ENCODE measurements at places on chromosomes 4 and X. TPM values are rescaled to one million over a fixed set of nuclear protein-coding genes. Genes with fewer than 3 reads are reported as not detected.
A peak's percentile ranks its signal among the peaks of the same experiment; 100 is the strongest.

Gene TEX13C
- total RNA-seq: not detected

GRCh38 chr4:149914119-149915115, 98.8 kb upstream of the IQCM start:
- H3K4me3 ChIP-seq: no peak overlapping the region
- H3K27ac ChIP-seq: no peak overlapping the region
- H3K36me3 ChIP-seq: no peaks in the 10 kb centered on the region
- peak; percentile 22 for DNase-seq
- no peaks in the 10 kb centered on the region for H3K27me3 ChIP-seq

GRCh38 chrX:93874554-93874953, 200.5 kb downstream of the FAM133A start:
- no peaks in the 10 kb centered on the region for H3K27me3 ChIP-seq
- peaks cover 6% of the 10 kb centered on the region for H3K36me3 ChIP-seq
- peaks cover 5% of the 10 kb centered on the region for H3K4me1 ChIP-seq
- no peak overlapping the region for H3K27ac ChIP-seq

Gene PRKG2
- total RNA-seq: 3.3 TPM

DNA sequence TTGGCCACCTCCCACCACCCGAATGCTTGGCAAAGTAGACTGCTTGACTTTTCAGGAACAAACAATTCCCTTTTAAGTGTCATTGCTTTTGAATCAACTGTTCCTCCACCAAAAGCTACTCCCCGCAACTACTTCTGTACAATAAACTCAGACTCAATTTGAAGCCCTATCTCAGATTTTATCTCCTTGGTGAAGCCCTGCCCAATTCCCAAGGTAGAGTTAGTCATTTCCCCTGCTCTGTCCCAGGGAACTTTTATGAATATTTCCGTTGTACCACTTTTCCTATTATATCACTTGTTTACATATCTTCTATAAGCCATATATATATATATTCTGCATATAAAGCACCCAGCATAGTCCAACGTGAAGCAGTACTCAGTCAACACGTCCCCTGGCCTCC, 102.8 kb downstream of the C4orf51 start:
- peaks cover 33% of the 10 kb centered on the region for H3K36me3 ChIP-seq
- no peak overlapping the region for H3K27ac ChIP-seq
- no peak for DNase-seq
- no peak overlapping the region for H3K4me3 ChIP-seq

GRCh38 chr4:187362937-187363857, 632.4 kb upstream of the ZFP42 start:
- DNase-seq: no peak
- H3K27ac ChIP-seq: no peak overlapping the region
- peaks cover 30% of the 10 kb centered on the region for H3K4me1 ChIP-seq
- peaks cover 2% of the 10 kb centered on the region for H3K36me3 ChIP-seq
- H3K4me3 ChIP-seq: no peak overlapping the region

- H3K4me3 ChIP-seq: no peak overlapping the region
- DNase-seq: no peak
- no peaks in the 10 kb centered on the region for H3K4me1 ChIP-seq
- H3K27ac ChIP-seq: no peak overlapping the region
Measured at GRCh38 chr4:121771869-121772268, 6.9 kb upstream of the SMIM43 start.

DNA sequence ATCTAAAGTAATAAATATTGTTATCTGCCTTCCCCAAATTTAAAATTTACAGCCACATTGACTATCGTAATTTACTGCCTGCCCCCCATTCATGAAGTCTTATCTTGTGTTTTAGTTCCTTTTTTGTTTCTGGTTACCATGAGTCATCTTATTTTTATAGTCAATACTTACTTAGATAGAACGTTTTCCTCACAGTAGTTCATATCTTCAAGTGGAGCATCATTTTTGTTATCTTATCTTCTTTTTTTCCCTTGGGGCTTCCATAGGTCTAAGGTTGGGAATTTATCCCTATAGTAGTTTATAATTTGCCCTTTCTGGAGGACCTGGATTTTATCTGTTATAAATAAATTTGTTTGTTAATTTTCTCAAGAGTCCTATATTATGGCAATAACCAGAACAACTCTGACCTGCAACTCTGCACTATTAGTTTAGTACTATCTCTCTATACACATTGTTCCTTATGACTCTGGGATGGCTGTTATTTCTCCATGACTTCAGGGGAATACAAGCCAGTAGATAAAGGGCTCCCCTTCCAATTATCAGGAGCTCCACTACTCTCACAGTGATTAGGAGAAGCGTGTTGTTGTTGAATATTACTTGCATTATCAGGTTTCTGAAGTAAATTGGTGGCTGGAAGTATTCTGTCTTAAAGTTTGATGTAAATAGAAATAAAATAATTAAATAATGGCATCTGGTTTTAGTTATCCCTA, 330.6 kb downstream of the GALNTL6 start:
- H3K27ac ChIP-seq: no peak overlapping the region
- DNase-seq: no peak
- H3K36me3 ChIP-seq: no peaks in the 10 kb centered on the region
- no peaks in the 10 kb centered on the region for H3K27me3 ChIP-seq

DNA sequence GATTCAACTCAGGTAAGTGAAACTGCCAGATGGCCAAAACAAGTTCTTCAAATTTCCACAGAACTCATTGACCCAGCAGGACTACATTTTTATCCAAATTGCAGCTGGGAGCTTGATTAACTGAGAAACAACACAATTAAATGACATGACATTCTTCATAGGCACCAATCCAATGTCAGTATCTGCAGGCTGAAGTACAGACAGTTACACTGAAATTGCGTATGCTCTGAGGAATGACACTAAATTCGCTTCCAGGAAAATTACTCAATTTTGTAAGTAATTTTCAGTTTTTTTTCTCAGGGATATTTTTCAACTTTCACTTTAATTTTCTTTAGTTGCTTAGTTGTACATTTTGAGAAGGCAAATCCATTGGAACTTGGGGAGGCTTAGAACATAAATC, 4.5 kb downstream of the C1GALT1C1 start:
- no peak overlapping the region for H3K27ac ChIP-seq
- H3K4me1 ChIP-seq: peaks cover 3% of the 10 kb centered on the region
- DNase-seq: no peak
- no peak overlapping the region for H3K4me3 ChIP-seq
- H3K36me3 ChIP-seq: no peaks in the 10 kb centered on the region

DNA sequence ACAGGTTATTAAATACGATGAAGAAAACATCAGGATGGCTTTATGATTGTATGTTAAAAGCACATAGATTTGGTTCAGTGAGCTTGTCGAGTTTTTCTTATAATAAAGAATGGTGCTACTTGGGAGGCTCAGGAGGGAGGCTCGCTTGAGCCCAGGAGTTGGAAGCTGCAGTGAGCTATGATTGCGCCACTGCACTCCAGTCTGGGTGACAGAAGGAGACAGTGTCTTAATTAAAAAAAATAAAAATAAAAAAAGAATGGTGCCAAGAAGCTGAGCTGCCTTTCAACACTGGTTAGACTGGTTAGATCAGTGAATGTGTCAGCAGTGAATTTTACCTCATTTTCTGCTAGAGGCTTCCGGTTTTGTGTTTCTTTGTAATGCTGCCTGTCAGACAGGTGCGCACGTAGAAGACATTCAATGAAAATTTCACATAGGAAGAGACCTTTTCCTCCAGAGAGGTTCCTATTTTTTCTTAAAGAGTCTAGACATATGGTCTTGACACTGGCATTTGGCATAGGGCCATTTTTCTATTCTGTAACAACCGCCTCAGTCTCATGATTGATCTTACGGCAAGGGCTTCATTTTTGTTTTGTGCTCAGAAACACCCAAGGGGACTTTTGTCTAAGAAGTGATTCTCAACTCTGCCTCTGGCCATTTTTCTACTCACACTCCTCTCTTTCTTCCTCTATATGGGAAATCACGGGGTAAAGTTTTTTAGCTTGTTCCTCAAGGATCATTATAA, 15.0 kb upstream of the ARSF start:
- no peak for DNase-seq
- peaks cover 6% of the 10 kb centered on the region for H3K4me1 ChIP-seq
- no peak overlapping the region for H3K4me3 ChIP-seq

DNA sequence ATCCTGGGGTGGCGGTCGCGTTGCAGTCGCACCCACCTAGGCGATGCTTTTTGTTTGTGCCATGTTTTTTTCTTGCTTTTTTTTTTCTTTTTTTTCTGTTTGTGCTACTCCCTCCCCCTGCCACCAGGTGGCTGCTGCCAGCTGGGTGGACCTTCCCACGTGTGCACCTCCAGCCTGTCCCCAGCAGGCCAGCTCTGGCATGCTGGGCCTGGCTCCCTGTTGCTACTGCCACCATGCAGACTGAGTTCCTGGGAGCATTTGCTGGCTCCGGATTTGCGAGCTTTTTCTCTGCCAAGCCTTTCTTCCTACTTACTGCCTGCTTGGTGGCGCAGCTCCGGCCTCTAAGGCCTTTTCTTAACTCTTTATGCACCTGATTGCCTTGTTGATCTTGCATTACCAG, 161.2 kb upstream of the WDFY3 start:
- no peak overlapping the region for H3K4me3 ChIP-seq
- no peak for DNase-seq
- no peak overlapping the region for H3K27ac ChIP-seq

Gene FMR1NB
- total RNA-seq: not detected

- peaks cover 52% of the 10 kb centered on the region for H3K27me3 ChIP-seq
- DNase-seq: no peak
- peak overlapping the region; percentile 82 for H3K4me3 ChIP-seq
- no peaks in the 10 kb centered on the region for H3K36me3 ChIP-seq
Measured at GRCh38 chr4:11429699-11430045, 978 bp upstream of the HS3ST1 start.

Gene TMEM192
- total RNA-seq: 10.5 TPM

Gene HS3ST1
- 3.4 TPM for total RNA-seq

Gene FOXP3
- 0.33 TPM for total RNA-seq

DNA sequence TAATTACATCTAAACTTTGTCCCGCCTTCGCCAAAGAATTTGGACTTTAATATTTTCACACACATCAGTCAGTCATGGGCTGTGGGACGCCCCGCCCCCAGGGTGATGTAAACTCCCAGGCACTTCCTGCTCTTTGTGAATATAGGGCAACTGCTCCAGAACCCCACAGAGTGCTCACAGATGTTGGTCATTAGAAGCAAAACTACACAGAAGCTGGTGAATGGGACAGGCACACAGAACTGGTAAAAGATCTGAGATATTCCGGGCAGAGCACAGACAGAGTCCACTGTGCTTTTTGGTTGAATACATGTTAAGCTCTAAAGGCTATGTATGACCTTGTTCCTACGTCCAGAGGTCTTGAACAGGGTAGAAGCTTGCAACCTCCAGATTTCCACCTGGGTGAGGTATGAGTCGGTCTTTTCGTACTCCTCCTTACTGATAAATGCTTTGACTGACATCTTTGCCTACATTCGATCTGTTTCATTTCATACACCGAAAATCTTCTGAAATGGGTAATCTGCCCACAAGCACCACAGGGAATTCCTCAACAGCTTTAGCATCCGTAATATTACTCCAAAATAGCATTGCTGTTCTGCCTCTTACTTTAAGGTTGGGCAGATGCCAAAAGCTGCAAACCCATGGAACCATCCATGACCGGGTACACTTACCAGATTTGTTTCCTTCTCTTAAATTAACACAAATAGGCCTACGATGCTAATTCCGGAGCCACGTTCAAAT, 144.6 kb downstream of the AMELX start:
- no peaks in the 10 kb centered on the region for H3K4me1 ChIP-seq
- H3K36me3 ChIP-seq: no peaks in the 10 kb centered on the region
- no peak overlapping the region for H3K27ac ChIP-seq
- no peak overlapping the region for H3K4me3 ChIP-seq
- no peaks in the 10 kb centered on the region for H3K27me3 ChIP-seq
- no peak for DNase-seq

- H3K27ac ChIP-seq: no peak overlapping the region
- H3K27me3 ChIP-seq: no peaks in the 10 kb centered on the region
- no peak for DNase-seq
- H3K36me3 ChIP-seq: no peaks in the 10 kb centered on the region
- H3K4me1 ChIP-seq: no peaks in the 10 kb centered on the region
- H3K4me3 ChIP-seq: no peak overlapping the region
Measured at GRCh38 chrX:76971393-76972376, 475.5 kb upstream of the FGF16 start.

DNA sequence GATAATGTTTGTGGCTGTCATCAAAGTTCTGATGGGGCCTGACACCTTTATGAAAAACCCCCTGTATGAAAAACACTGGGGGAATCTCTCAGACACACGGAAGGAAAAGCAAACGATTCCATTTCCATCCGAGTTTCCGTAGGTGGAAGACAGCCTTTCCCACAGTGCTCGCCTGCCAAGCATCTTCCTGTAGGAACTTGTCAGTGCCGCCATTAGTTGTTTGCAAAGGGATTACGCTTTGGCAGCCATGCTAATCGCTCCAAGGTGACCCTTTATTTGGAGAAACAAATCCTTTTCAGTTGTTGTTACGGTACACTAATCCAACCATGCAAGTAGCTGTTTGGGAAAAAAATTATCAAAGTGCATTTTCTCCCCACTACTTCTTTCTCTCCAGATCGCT, 44.4 kb upstream of the STOX2 start:
- H3K4me1 ChIP-seq: peaks cover 4% of the 10 kb centered on the region
- no peak for DNase-seq
- H3K27me3 ChIP-seq: peaks cover 11% of the 10 kb centered on the region
- H3K36me3 ChIP-seq: peaks cover 7% of the 10 kb centered on the region
- no peak overlapping the region for H3K27ac ChIP-seq

GRCh38 chr4:75916091-75916661, 13.9 kb upstream of the PPEF2 start:
- DNase-seq: no peak
- H3K4me3 ChIP-seq: no peak overlapping the region
- peak overlapping the region; percentile 93 for H3K27ac ChIP-seq

DNA sequence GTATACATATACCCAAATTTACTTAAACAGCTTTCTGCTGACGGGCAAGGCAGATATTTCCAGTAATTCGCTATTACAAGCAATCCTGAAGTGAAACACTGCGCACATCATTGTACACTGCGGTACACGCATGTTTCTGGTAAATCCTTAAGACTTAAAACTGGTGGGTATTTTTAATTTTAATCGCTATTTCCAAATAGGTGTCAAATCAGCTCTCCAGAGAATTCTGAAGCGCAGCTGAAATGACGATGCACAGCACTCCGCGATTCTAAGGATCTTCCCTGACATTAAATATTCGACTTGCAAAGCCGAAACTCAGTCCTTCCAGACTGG, 361 bp downstream of the TMEM128 start:
- peak overlapping the region; percentile 99 for H3K27ac ChIP-seq
- peaks cover 3% of the 10 kb centered on the region for H3K27me3 ChIP-seq
- no peak for DNase-seq
- peaks cover 9% of the 10 kb centered on the region for H3K36me3 ChIP-seq

- no peak overlapping the region for H3K4me3 ChIP-seq
- H3K27ac ChIP-seq: no peak overlapping the region
- H3K4me1 ChIP-seq: peaks cover 5% of the 10 kb centered on the region
- no peaks in the 10 kb centered on the region for H3K36me3 ChIP-seq
- no peak for DNase-seq
- H3K27me3 ChIP-seq: no peaks in the 10 kb centered on the region
Measured at GRCh38 chrX:131264665-131265064, 24.4 kb downstream of the IGSF1 start.

Gene PNMA6F
- not detected for total RNA-seq

DNA sequence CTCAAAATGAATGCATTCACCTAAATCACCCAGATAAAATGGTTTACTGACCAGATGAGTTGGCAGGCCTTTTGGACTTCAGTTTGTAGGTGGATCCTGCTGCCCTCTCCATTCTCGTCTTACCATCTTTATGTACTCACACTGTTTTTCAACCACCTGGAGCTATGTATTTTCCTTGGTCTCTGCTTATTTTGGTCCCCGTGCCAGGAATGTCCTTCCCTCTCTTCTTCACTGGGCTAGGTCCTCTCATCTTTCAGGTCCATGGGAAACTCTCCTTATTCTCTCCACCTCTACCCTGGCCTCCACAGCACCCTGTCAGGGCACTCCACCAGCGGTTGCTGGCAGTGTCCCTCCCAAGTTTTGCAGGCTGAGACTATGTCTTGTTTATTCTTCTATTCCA, 2.6 kb downstream of the GPRIN3 start:
- H3K27me3 ChIP-seq: no peaks in the 10 kb centered on the region
- peaks cover 41% of the 10 kb centered on the region for H3K4me1 ChIP-seq
- H3K36me3 ChIP-seq: no peaks in the 10 kb centered on the region
